A549 treated with RU486 at 1 μM for 4 hours (cell line): ENCODE measurements at places on chromosomes 11 and 22. TPM values are rescaled to one million over a fixed set of nuclear protein-coding genes. Genes with fewer than 3 reads are reported as not detected.

Gene LRRN4CL
- 0.07 to 0.13 TPM (median 0.13 TPM) in 3 of 5 replicates, not detected in the others for total RNA-seq

Gene CRYBB2
- not detected in 5 replicates for total RNA-seq

Gene VSTM5
- total RNA-seq, result not detected in 5 replicates

Gene CCDC88B
- total RNA-seq, result 9.8 to 13.4 TPM (median 12.1 TPM) in 5 replicates

Gene SELENOO
- total RNA-seq, result 12.7 to 21.3 TPM (median 18.0 TPM) in 5 replicates

Gene EXT2
- 55.1 to 60.3 TPM (median 56.0 TPM) in 5 replicates for total RNA-seq

Gene MFRP
- total RNA-seq, result not detected in 5 replicates

Gene HBB
- total RNA-seq, result not detected in 5 replicates

Gene C11orf87
- 0.02 to 0.03 TPM in 2 of 5 replicates, not detected in the others for total RNA-seq

Gene SLC5A1
- 0.03 to 0.05 TPM in 2 of 5 replicates, not detected in the others for total RNA-seq

Gene MEI1
- total RNA-seq, result 0.08 TPM in 1 of 5 replicates, not detected in the others

Gene NAV2
- total RNA-seq, result 13.3 to 25.0 TPM (median 20.5 TPM) in 5 replicates

Gene DBX1
- total RNA-seq, result not detected in 5 replicates

Gene OR52A1
- total RNA-seq, result not detected in 5 replicates

Gene DERL3
- 0.36 to 1.3 TPM (median 0.61 TPM) in 5 replicates for total RNA-seq

Gene AMOTL1
- total RNA-seq, result 6.6 to 10.8 TPM (median 9.0 TPM) in 5 replicates

Gene SHANK3
- total RNA-seq, result 3.0 to 6.1 TPM (median 4.6 TPM) in 5 replicates

Gene ETS1
- total RNA-seq, result 31.4 to 39.0 TPM (median 36.4 TPM) in 5 replicates

Gene HEPACAM
- not detected in 5 replicates for total RNA-seq

Gene ABTB2
- 17.8 to 27.5 TPM (median 23.1 TPM) in 5 replicates for total RNA-seq

Gene TSPAN4
- 107 to 186 TPM (median 164 TPM) in 5 replicates for total RNA-seq

Gene RFPL1
- not detected in 5 replicates for total RNA-seq

Gene EMID1
- 0.32 to 0.61 TPM (median 0.43 TPM) in 5 replicates for total RNA-seq

Gene TMEM225
- total RNA-seq, result not detected in 5 replicates
